ENCODE measurements at places on chromosomes 2 and 18.

DNA sequence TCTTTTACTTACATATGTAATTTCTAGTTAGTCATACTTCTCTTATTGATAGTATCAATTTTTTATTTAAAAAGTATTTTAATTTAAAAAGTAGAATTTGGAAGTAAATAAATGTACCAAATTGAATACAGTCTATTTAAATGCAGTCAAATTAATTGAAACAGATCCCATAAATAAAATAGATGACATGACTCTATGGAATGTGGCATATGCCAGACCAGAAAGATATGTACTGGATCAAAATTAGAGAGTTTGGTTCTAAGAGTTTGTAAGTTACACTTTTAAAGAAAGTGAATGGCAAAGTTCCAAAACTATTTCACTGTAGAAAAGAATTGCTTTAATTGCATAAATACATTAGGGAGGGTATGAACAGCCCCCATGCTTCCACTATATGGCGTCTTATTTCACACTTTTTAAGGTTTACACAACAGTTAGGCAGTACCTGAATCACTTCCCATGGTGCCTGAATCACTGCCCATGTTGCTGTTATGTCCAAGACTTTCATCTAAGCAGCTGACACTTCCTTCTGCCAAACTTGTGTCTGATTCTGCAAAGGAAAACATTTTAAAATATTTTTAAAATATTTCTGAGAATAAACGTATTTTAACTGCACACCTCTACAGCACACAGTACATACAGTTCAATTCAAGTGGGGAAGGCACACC lies 25.2 kb downstream of the IFIH1 start:
- DNase-seq: no peak

DNA sequence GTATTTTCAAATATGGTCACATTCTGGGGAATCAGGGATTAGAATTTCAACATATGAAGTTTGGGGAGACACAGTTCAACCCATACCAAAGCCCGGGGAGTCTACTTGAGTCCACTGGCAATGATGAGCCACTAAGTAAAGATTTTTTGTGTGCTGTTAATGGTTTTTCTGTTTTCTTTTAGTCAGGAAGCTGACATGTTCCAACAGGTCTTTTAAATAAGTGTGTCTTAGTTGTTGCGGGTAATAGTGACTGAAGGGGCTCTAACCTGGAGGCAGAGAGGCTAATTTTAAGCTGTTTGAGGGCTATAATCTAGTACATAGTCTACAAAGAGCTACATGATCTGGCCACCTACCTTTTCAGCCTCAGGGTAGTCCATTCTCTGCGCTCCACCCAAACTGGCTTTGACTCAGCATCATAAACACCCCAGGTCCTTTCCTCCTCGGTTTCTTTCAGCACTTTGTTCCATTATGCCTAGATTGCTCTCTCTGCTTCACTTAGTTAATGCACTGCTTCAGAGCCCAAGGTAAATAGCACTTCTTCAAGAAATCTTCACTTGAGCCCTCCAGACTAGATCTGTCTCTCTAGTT lies 17.6 kb upstream of the UBE2E3 start:
- DNase-seq: no peak

DNA sequence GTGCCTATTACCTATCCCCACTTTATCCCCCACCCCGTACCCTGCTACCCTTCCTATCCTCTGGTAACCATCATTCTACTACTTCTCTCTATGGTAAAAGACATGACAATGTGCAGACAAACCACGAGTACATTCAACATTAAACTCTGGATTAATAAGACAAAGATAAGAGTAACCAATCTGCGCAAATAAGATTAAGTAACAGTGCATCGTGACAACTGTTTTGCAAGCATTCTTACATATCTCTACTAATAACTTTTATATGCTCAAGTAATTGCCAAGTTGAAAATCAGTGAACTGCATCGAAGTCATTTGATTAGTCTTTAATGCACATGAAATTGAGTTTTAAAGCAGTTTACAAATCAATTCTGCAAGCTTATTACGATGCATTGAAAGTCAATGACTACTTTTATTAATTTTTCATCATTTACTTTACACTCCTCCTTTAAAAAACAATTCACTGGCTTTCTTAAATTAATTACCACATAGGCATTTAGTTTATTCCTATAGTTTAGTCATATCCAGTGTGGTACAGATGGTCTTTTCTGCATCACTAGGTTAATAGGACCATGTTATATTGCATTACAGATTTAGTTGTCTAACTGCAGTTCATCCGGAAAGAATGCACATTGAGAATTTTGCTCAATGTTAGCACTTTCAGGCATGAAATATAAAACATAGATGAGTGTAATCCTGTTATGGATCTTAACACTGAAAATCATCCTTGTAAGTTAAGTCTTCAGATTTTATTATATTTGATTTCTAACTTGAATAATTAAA lies 178.1 kb downstream of the GCA start:
- no peak for DNase-seq

DNA sequence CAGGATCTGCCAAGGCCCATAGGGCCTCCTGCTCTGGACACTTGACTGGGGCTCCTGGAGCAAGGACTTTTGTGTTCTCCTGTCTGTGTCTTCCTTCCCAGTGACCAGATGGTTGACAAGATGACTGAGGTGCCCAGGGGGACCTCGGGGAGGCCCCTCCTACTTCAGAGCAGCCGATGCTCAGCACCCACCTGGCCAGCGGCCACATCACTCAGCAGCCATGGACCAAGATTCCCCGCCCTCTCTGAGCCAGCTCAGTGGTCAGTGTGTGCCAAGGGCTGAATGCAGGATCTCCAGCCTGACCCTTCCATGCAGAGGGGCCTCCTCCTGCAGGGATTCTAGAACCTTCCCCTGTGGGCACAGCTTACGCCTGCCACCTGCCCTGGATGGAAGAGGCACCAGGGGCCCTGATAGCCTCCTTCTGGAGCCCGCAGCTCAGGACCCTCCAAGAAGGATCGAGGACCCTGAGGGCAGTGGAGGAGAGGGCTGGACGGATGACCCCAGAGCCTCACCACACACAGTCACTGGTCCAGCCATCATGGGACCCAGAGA lies 87.4 kb upstream of the GPC1 start:
- no peak for DNase-seq

GRCh38 chr18:11866764-11867163 lies 15.6 kb downstream of the CHMP1B start:
- no peak for DNase-seq

DNA sequence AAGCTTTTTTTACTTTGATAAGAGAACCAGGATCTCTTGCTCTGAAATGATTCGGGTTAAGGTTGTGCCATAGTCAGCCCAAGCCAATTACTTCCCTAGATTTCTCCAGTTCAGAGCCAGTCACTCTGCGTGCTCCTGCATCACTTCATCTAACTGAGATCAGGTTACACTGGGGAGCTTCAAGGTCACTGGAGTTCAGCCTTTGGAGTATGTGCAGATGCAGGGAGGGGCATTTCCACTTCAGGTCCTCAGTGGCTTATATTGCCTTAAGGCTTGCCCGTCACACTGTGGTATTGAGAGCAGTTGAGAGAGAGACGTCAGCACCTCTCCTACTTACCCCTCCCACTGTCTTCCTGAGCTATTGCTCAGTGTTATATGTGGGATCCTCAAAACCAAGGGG lies 317.8 kb downstream of the EPHA4 start:
- no peak for DNase-seq

GRCh38 chr18:58829263-58829662 lies 35.4 kb upstream of the ZNF532 start:
- DNase-seq: no peak

- no peak for DNase-seq
Observed at GRCh38 chr2:100895402-100895801, 75.5 kb downstream of the NPAS2 start.

- no peak for DNase-seq
Observed at GRCh38 chr2:240364582-240364960, 70.9 kb upstream of the GPC1 start.

DNA sequence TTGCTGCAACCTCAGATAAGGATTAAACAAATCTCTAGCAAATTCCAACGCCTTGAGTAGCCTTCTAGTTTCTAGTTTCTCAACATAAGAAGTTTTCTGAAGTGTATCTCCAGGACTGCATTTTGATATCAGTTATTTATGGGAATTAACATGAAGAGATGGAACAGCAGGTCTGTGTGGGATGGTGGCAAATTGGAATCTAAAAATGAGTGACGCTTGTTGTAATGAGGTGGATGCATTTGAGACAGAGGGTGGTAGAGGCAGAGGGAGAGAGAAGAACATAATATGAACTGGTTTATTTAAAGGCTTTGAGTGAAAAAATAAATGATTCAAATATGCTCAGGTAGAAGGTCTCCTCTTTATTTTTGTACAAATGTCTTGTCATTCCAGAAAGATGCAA lies 446.8 kb upstream of the GCFC2 start:
- DNase-seq: no peak

DNA sequence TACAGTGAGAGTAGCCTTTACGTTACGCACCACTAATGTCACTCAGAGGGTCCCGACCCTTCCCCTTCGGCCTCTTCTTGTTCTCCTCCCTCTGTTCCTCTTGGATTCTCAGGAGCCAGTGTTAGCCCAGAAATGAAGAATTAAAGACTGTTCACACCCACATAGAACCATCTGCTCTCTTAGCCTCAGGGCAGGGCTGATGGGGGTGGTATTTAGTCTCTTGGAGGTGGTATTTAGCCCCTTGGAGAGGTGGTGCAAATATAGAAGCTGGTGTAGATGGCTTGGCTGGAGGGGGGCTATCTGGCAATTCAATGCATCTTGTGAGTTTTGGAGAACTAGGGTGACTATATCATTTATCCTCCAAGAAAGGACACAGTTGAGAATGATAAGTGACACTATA lies 286.5 kb downstream of the PRKCE start:
- no peak for DNase-seq

DNA sequence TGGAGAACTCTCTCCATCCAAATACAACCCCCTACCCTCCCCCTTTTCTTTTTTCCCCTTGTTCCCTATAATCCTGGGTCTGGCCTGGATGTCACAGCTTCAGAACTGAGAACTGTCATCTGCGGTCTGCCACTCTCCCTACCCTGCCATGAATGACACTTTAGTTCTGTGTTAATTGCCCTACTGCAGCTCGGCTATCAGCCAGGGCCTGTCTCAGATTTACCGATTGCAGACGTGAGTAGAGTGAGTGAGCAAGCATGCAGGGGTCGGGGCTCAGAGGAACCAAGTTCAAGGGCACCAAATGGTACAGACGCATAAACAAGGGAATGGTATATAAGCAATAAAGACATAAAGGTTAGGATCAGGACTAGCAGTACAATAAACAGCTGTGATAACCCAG lies 967.8 kb downstream of the BCL11A start:
- no peak for DNase-seq

- no peak for DNase-seq
Observed at GRCh38 chr2:187575751-187576067, 21.5 kb upstream of the TFPI start.

GRCh38 chr2:43133708-43134570 lies 92.5 kb downstream of the ZFP36L2 start:
- no peak for DNase-seq

GRCh38 chr2:208311321-208311720 lies 45.3 kb downstream of the PIKFYVE start:
- DNase-seq: no peak

DNA sequence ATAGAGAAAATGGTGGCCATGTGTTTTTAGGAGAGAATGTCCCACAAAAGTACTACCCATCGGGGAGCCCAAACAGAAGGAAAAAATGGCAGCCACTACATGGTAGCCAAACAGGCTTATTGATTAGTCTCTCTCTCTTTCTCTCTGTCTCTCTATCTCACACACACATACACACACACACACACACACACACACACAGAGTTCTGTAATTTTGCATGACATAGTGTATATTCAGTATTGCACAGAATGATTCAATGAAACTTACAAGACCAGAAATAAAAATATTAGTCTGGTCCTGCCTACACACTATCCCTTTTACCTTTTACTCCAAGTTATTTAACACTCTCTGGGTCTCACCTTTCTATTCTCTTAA lies 124.8 kb upstream of the SLC39A10 start:
- no peak for DNase-seq

DNA sequence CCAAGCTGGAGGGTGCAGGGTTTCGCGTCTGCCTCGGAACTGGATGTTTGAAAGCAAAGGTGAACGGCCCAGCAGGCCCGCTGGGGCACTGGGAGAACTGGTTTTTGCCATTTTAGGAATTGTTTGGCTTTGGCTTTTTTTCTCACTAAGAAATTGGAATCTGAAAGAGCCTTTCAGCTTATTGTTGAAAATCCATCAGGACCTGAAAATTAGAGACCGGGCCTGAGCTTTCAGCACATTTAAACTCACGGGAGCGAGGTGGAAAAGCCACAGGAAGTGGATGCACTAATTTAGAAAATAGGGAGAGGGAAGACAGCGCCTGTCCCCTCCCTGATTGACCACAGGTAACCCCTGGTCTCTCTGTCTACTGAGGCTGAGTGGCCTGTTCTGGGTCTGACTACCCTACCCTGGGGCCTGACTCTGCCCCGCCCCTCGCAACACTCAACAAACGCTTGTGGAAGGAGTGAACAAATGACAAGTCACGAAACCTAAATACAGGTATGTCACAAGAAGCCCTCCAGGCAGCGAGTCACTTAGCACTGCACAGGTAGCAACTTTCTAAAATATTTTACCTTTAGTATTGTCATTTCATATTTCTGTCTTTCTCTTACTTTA lies 100.3 kb upstream of the MBOAT2 start:
- no peak for DNase-seq

GRCh38 chr2:143357966-143358365 lies 228.7 kb downstream of the ARHGAP15 start:
- no peak for DNase-seq

- no peak for DNase-seq
Observed at GRCh38 chr2:197889041-197889440, 84.6 kb downstream of the PLCL1 start.

DNA sequence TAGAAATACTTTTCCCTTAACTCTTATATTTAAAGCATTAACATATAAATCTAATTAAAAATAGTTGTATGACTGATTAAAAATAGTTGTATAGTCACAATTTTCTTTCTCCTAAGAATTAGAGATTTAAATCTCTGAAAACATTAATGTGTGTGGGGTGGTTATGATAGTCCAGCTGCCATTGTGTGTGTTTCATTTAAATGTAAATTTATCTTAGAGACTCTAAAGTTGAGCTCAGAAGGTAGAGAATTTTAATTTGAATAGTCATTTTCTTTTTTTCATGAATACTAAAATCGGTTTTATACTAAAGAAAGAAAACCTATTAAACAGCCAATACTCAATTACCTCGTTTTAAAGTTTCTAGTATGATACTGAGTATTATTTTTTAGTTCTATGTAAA lies 18.6 kb downstream of the GREB1L start:
- DNase-seq: no peak

DNA sequence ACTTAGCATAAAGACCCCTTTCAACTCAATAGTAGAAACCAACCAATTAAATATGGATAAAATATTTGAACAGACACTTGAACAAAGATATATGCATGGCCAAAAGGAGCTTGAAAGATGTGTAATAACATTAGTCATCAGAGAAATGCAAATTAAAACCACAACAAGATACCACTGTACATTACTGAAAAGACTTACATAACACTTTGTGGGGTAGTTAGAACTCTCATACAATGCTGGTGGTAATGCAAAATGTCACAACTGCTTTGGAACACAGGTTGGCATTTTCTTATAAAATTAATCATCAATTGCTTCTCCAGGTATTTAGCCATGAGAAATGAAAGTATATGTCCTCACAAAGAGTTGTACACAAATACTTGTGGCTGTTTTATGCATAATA lies 60.7 kb downstream of the TTC27 start:
- no peak for DNase-seq

GRCh38 chr2:58971511-58972360 lies 730.6 kb upstream of the FANCL start:
- no peak for DNase-seq
